ENCODE measurements at places on chromosomes 1 and 21. TPM values are rescaled to one million over a fixed set of nuclear protein-coding genes. Genes with fewer than 3 reads are reported as not detected.

Gene KRTAP7-1
- not detected for total RNA-seq

Gene PRDX6
- 237 TPM for total RNA-seq

GRCh38 chr21:34343838-34344381, 19.9 kb upstream of the KCNE2 start:
- no peak for DNase-seq

Gene DIPK1A
- 1.8 TPM for total RNA-seq

GRCh38 chr1:113770031-113770430, 10.7 kb upstream of the PHTF1 start:
- DNase-seq: no peak

Gene CSF3R
- total RNA-seq: not detected

Gene KMO
- total RNA-seq: 1.0 TPM

Gene CYP4A22
- not detected for total RNA-seq

Gene KISS1
- total RNA-seq: 24.7 TPM

Gene CZIB
- 52.2 TPM for total RNA-seq

DNA sequence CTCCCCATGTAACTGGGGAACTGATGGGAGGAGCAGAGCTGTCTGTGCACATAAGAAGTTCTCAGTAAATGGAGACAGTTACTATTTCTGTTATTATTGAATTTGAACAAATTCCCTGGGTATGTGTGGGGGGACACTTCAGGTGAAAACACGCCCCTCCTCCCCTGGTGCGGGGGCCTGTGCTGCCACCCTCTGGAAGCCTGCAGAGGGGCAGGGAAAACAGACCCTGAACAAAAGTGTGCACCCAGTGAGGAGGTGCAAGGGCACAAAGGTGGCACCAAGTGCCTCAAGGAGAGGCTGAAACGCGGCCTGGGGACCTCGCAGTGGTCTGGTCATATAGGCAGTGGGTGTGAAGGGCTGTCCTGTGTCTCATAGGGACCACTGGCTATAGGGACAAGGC, 18.2 kb upstream of the NADK start:
- no peak for DNase-seq

Gene DNAJC28
- 0.92 TPM for total RNA-seq

Gene FAAP20
- total RNA-seq: 40.0 TPM

Gene NPL
- 0.06 TPM for total RNA-seq

DNA sequence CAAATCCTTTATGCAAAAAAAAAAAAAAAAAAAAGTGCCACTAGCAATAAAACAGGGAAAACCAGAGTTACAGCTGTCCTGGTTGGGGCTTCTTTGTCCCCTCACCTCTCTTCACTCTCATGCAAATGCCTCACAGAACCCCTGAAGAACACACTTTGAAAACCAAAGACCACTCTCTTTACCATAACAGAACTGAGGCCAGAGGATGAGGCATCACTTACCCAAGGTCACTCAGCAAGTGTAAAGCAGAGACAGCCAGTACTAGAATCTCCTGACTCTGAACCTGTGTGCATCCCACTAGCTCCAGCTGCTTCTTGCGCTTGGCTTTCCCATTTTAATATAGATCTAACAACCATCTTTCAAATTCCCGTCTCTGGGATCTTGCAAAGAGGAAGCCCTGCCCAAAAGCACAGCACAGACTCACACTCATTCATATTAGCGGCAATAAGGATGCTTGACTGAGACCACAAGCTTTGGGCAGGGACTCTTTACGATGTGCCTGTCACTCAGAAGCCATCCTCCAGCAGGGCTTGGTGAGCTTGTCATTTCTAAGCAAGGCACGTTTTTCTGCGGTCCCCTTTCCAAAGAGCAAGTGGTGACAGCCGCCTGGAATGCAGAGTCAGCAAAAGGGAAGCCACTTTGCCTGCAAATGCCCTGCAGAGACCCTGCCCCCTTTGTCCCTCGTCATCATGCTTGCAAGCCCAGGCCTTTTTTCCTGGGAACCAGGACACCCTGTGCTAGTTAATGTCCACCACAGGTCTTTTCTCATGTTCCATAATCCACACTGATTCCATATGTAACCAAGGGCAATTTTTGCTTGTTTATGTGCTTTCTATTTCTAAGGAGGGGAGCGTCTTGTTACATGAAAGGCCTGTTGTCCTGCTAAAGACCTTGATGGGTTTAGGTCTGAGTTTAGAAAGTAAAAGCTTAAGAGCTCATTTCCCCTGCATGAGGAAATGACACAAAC, 76.5 kb upstream of the NFIA start:
- DNase-seq: no peak

GRCh38 chr21:39040494-39041110, 142.6 kb downstream of the PSMG1 start:
- no peak for DNase-seq

DNA sequence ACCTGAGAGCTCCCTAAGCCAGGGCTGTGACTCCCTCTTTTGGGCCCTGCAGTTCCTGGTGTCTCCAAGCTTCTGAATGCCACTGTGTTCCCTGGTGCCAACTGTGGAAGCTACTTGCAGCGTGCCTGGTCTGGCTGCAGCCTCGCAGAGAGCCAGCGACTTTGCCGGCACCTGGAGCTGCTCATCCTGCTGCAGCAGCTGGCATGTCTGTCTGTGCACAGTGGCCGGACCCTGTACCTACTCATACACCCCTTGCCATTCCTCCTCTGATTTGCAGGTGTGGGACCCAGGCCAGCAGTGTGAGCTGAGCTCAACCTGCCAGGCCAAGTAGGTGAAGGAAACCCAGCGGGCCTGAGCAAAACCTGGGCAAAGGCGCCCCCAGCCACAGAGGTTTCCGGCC, 12.3 kb upstream of the AADACL4 start:
- DNase-seq: no peak

DNA sequence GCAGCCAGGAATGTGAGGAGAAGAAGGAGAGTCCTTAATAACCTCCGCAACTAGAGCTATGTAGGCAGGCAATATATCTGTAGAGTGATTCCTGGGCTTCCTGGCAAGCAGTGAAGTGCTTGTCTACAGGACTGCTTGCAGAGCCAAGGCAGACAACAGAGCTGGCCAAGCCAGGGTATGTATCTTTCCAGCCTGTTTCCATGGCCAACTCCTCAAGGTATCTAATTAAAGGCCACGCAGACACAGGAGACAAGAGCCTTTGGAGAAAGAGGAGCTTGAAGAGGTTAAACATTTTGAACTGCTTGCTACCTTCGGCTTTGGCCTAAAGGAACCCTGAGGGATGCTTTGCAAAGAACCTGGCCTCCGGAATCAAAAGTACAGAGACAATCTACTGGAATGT, 137.4 kb downstream of the PIGK start:
- no peak for DNase-seq

Gene BSND
- total RNA-seq: not detected

- no peak for DNase-seq
These were observed 5.5 kb downstream of the SMPDL3B start for GRCh38 chr1:27940297-27940696.

Gene FAM163A
- not detected for total RNA-seq

Gene IGSF3
- 21.4 TPM for total RNA-seq

DNA sequence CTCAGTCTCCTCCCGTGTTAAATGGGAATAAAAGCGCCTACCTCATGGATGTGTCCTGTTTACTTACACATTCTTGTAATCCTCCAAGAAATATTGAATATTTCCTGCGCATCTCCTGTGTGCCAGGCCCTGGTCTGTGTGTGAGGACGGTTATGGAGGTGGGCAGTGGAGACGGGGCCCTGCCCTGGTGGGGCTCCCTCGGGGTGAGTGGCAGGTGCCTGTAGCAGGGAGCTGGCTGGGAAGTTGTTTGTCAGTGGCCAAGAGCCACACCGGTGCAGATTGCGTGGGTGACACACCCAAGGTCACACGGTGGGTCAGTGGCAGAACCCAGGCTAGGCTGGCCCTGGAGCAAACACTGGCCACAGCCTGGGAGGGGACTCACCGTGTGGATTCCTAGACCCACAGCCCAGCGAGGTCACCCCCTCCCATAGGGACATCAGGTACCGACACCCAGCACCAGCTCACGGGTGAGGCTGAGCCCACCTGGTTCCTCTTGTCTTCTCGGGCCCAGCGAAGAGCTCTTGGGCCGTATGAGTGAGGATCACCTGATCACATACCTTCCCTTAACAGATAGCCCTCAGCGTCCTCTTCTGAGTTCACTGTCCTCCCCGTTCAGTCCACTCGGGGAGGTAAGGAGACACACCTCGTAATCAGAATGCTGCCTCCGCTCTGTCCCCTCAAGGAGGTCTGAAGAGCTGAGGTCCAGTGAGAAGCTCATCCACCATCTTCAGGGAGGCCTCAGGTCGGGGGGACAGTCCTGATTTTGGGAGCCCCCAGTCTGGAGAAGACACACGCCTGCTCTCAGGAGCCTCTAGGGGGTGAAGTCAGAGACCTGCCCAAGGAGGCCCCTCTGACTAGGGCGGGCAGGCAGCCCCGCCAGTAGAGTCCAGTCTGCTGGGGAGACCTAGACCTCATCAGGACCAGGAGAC, 349.6 kb downstream of the MATN1 start:
- DNase-seq: no peak

GRCh38 chr1:39829791-39830533, 41.3 kb upstream of the BMP8B start:
- DNase-seq: no peak

- no peak for DNase-seq
These were observed 58.4 kb downstream of the LAMC2 start for GRCh38 chr1:183244466-183244865.

DNA sequence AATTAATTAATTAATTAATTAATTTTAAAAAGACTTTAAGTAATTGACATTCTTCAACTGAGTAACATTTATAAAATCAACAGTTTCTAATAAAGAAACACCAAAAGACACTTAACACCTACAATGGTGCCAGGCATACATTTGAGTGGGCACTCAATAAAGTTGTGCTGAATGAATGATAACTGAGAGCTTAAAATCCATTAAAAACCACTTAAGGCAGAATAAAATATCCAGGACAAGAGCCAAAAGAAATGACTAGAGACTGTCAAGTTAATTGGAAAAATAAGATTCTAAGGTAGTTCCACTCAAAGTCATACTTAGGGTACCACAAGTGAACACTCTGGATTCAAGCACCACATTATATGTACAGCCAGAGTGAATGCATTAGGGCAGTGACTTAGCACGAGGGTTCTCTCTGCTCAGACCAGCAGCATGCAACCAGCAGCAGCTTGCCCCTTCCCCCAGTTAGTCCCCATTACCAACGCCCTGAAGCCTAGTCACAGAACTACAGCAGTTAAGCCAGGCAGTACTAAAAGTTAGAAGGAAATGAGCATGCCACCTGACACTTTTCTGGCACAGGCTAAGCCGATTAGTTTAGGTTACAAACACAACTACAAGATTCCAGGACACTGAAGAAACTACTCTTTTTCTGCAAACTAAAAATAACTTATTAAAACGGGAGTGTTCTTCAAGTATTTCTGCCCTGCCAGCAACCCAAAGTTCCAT, 46.5 kb downstream of the LUZP1 start:
- DNase-seq: no peak

GRCh38 chr1:59271561-59272260, 25.2 kb upstream of the FGGY start:
- no peak for DNase-seq

DNA sequence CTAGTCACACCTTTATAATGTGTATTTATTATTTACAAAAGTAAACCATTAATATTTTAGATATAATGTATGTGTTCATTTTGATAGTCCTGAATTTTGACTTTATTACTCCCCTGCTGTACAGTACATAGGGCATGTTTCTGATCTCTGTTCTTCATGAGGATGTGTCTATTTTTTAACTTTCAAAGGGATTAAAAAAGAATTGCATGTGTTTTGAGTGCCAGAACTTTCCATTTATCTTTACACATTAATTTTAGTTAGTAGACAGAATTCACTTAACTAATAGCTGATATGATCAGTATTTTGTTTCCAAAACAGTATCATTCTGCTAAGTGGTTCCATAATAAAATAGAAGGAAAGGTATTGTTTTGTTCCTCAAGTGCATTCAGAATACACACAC, 3.1 kb downstream of the PBX1 start:
- DNase-seq: no peak

Gene LCE1C
- not detected for total RNA-seq

Gene INKA2
- total RNA-seq: 0.58 TPM

GRCh38 chr1:156268336-156268735, 14.3 kb downstream of the SMG5 start:
- no peak for DNase-seq

DNA sequence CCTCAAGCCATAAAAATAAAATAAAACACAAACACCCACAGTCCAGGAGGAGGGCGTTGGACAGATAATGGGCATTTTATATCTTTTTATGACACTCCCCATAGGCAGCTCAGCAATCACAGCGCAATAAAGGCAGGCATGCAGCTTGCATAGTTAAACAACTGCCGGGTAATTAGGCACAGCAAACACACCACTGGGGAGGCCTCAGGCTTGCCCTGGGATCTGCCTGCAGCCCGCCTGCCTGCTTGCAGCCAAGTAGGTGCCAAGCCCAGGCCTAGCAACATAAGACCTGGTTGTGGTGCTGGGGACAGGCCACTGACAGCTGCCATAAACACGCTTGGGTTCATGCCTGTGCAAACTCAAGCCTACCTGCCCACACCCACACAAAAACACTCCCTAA, 54.2 kb downstream of the DMAP1 start:
- no peak for DNase-seq

Gene DYNLT5
- not detected for total RNA-seq

Gene RGS8
- total RNA-seq: not detected

Gene SH2D5
- total RNA-seq: 15.2 TPM

DNA sequence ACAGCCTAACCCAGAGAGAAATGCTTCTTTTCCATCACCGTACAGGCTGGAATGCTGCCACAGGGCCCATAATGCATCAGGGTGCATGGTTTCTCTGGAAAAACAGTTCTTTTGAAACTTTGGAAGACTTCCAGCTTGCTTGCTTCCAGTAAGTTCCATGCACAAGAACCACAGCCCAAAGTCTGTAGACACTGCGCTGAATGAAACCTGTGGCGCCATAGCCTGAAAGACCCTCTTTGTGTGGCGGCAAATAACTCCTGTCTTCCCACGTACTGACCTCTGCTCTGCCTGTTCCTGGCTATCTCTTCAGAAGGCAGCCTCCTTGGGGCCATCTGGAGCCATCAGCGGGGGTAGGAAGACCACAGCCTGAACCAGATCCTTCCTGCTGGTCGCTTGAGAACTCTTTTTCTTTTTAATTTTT, 15.1 kb downstream of the MIIP start:
- DNase-seq: no peak

GRCh38 chr1:31788825-31789256, 24.7 kb upstream of the ADGRB2 start:
- DNase-seq: no peak

DNA sequence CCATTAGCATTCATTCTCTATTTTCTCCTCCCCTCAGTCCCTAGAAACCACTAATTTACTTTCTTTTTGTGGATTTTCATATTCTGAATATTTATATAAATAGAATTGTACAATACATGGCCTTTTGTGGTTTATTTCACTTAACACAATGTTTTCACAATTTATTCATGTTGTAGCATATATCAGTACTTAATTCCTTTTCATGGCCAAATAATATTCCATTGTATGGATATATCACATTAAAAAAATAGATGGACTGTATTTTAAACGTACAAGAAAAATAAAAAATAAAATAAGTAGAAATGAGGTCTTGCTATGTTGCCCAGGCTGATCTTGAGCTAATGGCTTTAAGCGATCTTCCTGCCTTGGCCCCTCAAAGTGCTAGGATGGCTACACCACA, 25.0 kb downstream of the SCP2 start:
- no peak for DNase-seq

- no peak for DNase-seq
These were observed 11.5 kb upstream of the PADI1 start for GRCh38 chr1:17193222-17194132.

GRCh38 chr21:45505416-45506021, 36.7 kb downstream of the SLC19A1 start:
- DNase-seq: no peak

Gene KCNA2
- not detected for total RNA-seq

Measured in epithelial cell of proximal tubule (primary cell).